Aortic smooth muscle cell (primary cell): ENCODE measurements at places on chromosomes 16 and 17. TPM values are rescaled to one million over a fixed set of nuclear protein-coding genes. Genes with fewer than 3 reads are reported as not detected.

NAGS gene
- 0.93 and 1.3 TPM in 2 replicates for total RNA-seq

CCL4L2 gene
- not detected in 2 replicates for total RNA-seq

BRCA1 gene
- 15.0 and 25.8 TPM in 2 replicates for total RNA-seq

NPIPB9 gene
- total RNA-seq: 0.26 and 1.2 TPM in 2 replicates

C1QL1 gene
- total RNA-seq: 0.31 and 0.66 TPM in 2 replicates

SLC6A2 gene
- total RNA-seq: not detected in 2 replicates

CLEC3A gene
- total RNA-seq: not detected in 2 replicates
